ENCODE measurements at places on chromosomes 2 and 18.

- DNase-seq = no peak
Measured at GRCh38 chr2:48183991-48184390, 277.7 kb upstream of the FBXO11 start.

- peak; percentile 64 for DNase-seq
Measured at GRCh38 chr2:190180313-190181122, 118.0 kb upstream of the MSTN start.

DNA sequence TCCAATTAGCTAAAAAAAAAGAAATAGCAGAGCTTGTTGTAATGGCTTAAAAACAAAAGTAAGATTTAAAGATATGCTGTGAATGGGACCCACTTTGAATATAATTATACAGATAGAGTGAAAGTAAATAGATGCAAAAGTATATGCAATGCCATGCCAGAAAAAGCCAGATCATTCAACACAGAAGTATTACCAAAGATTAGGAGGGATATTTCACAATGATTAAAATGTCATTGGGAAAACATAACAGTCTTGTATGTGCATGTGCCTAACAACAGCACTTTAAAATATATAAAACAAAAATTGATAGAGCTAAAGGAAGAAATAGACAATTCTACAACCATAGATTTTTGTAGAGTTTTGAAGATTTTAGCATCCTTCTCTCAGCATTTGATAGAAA lies 19.9 kb upstream of the SIGLEC15 start:
- no peak for DNase-seq

DNA sequence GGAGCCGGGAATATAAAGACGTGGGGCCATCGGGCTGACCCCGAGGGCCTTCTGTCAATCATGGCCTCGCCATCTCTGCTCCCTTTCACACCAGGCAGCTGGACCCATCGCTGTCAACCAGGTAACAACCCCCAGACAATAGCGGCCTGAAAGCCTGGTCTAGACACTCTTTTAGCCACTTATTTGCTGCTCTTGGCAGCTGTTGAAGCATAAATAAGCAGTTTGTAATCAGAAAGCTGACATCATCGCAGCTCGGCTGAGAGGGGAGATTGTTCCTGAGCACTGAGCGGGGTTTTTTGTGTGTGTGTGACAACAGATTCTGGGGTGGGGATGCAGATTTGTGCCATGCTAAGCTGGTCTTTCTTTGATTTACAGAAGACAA lies 423.6 kb upstream of the POU3F3 start:
- DNase-seq = peak; percentile 87

DNA sequence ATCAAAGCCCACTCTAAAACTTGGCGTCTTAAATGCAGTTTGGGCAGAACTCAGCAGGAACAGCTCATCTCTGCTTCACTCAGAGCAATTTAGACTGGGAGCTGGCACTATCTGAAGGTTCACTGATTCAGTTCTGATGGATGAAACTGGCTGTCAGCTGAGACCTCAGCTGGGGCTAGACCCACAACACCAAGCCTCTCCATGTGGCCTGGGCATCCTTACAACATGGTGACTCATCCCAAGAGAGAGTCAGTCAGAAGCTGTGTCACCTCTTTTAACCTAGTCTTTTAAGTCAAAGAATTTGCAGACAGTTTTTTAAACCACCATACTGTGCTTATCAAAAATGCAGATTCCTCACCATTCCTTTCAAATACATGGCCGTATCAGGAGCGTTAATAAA lies 62.6 kb upstream of the ZNF397 start:
- no peak for DNase-seq

- DNase-seq = no peak
Measured at GRCh38 chr18:61991201-61991600, 98.4 kb upstream of the RNF152 start.

GRCh38 chr18:75612456-75612855 lies 185.0 kb upstream of the SMIM21 start:
- no peak for DNase-seq

GRCh38 chr18:3799515-3799914 lies 349.5 kb downstream of the TGIF1 start:
- DNase-seq = no peak

DNA sequence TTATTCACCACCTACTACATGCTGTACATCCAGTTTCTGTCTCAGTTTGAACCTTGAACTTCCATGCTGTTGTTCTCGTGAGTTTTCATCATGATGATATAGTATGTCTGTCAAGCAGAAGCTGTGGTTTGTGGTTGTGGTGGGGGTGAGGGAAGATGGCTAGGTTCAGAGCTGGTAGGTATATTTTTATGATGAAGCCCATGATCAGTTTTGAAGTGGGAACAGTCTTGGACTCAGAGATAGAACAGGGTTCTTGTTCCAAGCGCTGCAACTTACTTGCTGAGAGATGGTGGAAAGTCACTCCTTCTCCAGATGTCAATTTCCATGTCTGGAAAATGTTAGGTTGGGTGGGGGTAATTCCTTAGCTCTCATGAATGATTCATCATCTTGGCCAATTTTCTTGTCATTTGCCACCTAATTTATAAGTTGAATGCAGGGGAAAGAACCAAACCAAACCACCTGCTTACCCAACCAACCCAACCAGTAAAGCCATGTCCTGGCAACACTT lies 21.6 kb downstream of the PMAIP1 start:
- DNase-seq = no peak

DNA sequence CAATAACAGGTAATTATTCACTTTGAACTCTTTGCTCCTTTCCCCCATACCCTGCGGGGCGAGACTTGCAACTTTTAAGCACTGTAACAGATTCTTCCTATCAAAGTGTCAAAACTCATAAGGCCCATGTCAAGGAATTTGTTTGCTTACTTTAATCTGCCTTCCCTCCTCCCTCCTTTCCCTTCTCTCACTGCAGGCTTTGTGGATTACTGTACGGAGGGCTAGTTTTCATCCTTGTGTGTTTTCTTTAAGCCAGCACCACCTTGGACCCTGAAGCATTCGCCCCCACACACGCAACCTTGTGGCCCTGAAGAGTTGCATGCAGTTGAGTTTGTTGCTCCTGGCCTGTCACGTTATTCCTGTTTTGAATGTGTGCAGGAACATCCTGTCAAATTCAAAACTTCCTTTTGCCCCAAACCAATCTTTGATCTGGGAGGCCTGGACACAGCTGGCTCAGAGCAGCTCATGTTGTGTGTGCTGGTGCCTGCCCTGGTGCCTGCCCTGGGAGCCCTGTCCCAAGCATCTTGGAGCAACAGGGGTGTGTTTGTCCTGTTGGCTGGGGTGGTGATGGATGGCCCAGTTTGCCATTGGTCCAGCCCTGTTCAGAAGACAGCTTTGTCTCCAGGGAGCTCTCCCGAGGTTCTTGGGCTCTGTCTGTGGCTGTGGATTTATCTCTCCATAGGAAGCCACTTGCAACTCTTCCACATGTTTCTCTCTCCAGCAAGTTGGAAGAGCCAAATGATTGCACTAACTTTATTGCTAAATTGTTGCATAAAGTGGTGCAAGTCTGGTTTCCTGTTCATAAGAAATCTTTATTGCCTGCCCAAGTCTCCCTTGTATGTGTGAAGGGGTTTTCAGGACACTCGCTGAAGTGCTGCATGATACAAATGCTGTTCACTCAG lies 199.6 kb downstream of the VAPA start:
- DNase-seq = no peak

DNA sequence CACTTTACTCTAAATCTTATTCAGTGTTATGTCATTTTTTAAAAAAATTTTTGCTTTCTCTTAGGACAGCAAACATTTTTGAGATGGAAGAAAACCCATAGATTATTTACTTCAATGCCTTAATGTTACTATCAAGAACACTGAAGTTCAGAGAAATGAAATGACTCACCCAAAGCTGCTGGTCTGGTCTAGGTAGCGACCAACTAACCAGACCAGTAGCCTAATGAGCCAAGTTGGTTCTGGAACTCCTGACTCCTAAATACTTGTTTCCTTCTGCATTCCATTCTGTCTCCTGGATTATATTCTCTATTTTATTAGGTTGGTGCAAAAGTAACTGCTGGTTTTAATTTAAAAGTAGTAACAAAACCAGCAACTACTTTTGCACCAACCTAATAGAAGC lies 35.4 kb downstream of the SLC8A1 start:
- no peak for DNase-seq

DNA sequence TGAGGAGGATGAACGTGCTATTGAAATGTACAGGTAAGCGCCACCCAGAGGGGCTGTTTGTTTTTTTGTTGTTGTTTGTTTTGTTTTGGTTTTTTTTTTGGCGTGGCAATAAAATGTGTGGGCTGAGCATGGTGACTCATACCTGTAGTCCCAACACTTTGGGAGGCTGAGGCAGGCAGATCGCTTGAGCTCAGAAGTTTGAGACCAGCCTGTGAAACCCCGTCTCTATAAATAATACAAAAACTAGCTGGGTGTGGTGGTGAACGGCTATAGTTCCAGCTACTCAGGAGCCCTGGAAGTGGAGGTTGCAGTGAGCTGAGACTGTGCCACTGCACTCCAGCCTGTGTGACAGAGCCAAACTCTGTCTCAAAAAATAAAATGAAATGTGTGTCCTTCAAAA lies 6.2 kb downstream of the PDCL3 start:
- DNase-seq = no peak

DNA sequence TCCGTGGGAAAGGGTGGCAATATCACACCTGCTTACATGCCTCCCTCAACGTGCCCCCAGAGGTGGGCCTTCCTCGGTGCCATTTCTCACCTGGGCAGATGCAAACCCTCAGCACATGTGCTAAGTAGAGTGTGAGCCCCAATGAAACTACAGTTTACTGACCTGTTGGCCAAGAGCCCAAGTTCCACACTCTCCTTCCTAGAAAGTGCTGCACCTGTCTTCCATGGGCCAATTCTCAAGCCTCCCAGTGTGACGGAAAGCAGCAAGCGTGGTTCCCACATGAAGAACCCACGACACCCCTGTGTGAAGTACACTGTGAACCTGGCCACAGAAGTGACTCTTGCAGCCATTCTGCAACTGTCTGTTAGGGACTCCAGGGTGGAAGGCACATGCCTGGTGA lies 73.7 kb downstream of the UXS1 start:
- no peak for DNase-seq

DNA sequence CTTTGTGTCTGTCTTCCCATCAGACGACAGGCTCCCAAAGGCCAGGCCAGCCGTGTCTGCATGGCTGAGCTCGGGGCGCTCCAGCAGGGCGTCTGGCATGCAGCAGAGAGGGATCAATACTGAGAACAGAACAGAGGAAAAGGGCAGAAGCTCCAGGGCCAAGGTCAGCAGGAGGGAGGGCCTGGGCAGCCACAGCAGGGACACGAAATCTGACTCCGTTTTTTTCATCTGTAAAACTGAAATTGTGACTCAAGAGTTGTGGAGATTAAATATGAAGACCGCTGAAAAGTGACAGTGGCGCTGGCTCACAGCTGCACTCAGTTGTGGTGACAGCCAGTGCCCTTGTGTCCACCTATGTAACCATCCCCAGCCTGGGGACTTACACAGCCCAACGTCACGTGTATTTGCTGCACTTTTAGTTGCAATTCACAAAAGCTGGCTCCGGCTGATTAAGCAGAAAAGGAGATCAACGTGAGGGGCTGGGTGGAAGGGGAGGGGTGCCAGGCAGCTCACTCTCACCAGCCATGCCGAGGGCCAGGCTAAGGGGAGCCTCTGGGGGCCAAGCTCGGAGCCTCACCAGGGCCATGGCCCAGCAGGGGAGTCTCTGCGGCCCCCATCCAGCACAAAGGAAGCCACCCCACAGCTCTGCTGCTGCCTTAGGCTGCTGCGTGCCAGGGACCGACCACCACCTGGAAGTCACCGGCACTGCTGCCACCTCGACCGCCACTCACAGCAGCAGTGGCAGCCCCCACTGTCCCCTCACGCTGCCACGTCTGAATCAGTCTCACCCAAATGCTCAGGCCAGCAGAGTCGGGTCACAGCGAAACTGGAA lies 74.7 kb downstream of the EIPR1 start:
- DNase-seq = no peak

GRCh38 chr2:3871002-3871401 lies 167.6 kb downstream of the DCDC2C start:
- DNase-seq = no peak

DNA sequence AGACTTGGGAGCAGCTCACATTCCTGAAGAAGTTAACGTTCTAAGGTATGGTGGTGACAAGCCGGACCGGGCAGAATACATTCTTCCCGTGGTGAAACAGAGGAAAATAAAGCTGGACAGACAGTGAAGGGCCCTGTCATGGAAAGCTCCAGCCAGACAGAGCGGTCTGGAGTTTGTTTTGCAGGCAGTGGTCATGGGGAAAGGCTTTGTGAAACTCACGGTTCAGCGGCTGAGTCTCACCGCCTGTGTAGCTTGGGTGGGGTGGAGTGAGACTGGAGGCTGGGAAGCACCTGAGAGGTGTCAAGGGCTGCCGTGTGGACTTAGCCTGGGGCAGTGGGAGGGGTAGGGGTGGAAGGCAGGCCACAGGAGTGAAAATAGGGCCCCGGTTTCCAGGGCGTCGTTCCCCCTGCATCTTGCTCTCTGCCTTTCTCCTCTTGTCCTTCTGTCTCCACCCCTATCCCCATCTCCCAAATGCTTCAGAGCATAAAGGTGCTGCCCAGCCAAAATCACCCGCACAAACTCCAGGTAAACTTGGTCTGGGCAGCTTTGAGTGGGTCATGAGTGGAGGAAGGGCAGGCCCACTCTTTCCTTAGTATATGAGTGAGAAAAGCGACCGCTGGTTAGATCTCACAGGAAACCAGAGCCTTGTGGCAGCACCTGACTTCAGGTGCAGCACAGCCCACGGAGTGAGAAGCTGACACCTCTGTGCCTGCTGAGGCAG lies 11.4 kb upstream of the SLC20A1 start:
- DNase-seq = no peak

GRCh38 chr18:36427369-36427768 lies 129.9 kb downstream of the FHOD3 start:
- no peak for DNase-seq

GRCh38 chr18:54916507-54916906 lies 42.8 kb downstream of the CCDC68 start:
- DNase-seq = no peak

- no peak for DNase-seq
Measured at GRCh38 chr2:197925976-197926375, 121.6 kb downstream of the PLCL1 start.

GRCh38 chr2:173079973-173080860 lies 4.6 kb downstream of the MAP3K20 start:
- DNase-seq = no peak

DNA sequence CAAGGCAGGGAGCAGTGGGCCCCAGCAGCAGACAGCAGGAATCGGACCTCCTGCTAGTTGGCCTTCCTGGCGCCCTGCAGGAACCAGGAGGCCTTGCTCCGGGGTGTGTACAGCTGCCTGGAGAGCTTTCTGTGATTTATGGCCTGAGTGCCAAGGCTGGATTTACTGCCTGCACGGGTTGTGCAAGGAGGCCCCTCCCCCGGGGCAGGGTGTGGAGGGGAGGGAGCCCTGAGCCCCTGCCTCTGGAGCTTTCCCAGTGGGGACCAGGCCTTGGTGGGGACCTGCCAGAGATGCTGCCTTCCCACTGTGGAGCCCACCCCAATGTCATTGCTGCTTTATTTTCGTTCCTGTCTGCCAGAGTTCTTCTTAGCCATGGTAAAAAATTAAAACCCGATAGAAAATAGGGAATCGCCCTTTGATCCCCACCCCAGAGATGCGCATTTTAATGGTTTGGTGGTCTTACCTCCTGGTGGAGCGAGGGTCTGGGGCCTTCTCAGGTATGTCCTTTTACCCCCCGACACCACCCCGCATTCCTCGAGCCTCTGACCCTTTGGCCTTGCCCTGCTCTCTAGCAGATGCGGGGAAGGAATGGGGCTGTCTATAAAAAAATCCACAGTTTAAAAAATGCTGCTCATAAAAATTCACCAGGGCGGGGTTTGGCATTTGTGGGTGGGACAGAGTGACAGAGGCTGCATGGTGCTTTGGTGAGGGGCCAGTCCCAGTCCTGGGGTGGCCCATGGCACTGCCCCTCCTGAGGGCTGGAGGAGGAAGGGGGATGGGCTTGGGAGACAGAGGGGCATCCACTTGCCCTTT lies 6.9 kb upstream of the RALB start:
- no peak for DNase-seq

All from nucleus accumbens (tissue), 56 donors.